ENCODE measurements at places on chromosomes 7 and 10.
A peak's percentile ranks its signal among the peaks of the same experiment; 100 is the strongest.

- no peak for DNase-seq
These were observed 152.0 kb downstream of the MACC1 start for GRCh38 chr7:20064974-20065862.

DNA sequence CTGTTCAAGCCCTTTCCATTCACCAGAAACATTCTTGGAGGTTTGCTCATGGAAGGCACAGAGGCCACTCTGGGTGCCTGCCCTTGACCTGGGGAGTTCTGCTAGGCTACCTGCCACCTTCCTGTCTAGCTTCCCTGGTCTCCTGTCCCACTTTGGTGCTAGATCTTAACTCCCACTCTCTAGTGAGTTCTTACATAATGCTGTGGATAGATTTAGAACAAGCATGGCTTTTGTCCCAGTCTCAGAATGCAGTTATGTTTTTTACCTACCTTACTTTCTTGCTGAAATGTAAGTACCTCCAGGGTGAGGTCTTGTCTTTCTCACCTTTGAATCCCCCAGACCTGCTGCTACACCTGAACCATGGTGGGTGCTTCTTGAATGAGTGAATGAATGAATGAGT, 1252.3 kb downstream of the TYW1 start:
- no peak for DNase-seq

DNA sequence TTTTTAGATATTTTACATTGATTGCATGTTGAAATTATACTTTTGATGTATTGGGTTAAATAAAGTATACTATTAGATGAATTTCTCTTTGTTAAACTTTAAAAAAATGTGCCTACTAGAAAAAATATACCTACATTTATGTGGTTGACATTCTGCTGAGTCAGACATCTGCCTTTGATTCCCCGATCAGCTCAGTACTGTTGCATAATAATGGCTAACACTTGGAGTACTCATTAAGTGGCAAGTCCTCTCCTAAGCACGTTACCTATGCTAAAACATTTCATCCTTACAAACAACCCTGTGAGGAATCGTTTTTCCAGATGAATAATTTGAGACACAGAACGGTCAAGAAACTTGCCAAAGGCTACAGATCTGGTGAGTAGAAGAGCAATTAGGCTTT, 14.0 kb upstream of the SEM1 start:
- DNase-seq = no peak

DNA sequence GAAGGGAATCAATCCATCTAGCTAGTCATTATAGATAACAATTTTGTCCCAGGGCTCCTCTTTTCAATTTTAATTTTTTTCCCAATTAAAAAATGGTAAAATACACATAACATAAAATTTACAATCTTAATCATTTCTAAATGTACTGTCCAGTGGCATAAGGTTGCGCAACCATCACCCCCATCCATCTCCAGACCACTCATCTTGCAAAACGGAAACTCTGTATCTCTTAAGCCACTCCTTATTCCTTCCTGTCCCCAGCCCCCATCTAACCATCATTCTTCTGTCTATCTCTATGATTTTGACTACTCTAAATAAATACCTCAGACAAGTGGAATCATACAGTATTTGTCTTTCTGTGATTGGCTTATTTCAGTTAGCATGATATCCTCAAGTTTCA, 46.1 kb upstream of the RAB18 start:
- no peak for DNase-seq

- no peak for DNase-seq
These were observed 750.7 kb upstream of the KCND2 start for GRCh38 chr7:119522263-119522662.

- DNase-seq = no peak
These were observed 44.7 kb downstream of the AVL9 start for GRCh38 chr7:32539919-32540531.

DNA sequence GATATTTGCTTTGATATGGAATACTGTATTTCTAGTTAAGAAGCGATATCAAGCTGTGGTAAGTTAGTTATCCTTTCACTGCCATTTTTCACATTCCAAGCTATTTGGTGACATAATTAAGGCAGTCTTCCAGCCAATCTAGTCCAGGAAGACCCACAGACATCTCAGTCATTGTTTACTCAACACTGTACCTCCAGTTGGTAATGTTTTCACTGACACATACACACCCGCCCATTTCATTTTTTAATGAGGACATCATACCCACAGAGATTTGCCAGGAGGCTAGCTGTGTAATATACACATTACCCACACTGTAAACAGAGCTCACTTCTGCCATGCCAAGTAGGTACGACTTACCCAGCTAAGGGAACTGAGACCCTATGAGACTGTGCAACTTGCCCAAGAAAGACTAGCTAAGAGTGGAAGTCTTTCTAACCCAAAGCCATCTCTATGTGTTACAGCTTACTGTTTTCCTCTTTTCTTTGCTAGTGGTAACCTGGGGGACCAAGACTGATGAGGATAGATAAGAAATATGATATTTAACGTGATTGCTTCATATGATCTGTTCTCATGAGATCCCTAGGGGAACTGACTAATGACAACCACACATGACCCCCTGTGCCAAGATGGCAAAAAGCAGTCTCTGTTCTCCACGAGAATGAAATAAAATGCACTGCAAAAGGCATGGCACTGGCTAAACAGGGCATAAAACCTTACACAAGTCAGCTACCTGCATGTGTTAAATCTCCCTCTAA, 179.0 kb downstream of the DGKI start:
- DNase-seq = no peak

- no peak for DNase-seq
These were observed 206.6 kb downstream of the LSM5 start for GRCh38 chr7:32283546-32283945.

GRCh38 chr10:6464862-6465430, 115.1 kb downstream of the PRKCQ start:
- DNase-seq = no peak

- DNase-seq = no peak
These were observed 9.8 kb upstream of the RAB18 start for GRCh38 chr10:27494116-27494805.

GRCh38 chr10:120420421-120420820, 36.6 kb upstream of the PLPP4 start:
- DNase-seq = no peak

GRCh38 chr10:21496343-21497176, 28.9 kb downstream of the SKIDA1 start:
- peak; percentile 58 for DNase-seq

- DNase-seq = no peak
These were observed 12.1 kb downstream of the SKIDA1 start for GRCh38 chr10:21513405-21513788.

GRCh38 chr7:48028938-48029337, at the start of gene SUN3:
Gene SUN3 (minus strand): TSS chr7:48029107. CDS start chr7:48028938, 169 bp downstream.
- DNase-seq = no peak

DNA sequence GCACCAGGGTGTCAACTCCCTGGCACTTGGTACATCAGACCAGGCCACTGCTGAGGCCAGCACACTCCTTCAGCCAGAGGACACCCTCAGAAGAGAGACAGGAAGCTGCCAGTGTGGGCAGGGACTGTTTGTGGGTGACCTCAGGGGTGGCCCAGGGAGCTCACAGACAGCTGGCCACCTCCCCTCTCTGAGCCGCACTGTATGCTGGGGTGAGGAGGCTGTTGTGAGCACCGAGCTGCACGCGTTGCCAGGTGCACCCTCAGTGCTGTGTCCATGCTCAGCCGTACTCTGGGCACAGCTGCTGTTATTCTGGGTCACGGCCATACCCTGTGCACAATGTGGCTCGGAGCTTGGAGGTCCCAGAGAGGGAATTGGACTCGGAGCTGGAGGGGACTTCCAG, 61.5 kb upstream of the NANOS1 start:
- no peak for DNase-seq

GRCh38 chr7:64733550-64734240, 60.5 kb upstream of the ZNF138 start:
- no peak for DNase-seq

DNA sequence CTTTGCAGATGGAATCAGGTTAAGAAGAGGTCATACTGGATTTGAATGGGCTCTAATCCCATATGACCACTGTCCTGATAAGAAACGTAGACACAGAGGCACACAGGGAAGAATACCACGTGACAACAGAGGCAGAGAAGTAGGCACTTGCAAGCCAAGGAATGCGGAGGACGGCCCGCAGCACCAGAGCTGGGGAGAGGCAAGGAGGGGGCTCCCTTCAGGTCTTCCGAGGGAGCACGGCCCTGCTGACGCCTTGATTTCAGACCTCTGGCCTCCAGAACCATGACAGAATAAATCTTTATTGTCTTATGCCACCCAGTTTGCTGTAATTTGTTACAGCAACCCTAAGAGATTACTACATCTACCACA, 44.7 kb upstream of the TMEM213 start:
- no peak for DNase-seq

DNA sequence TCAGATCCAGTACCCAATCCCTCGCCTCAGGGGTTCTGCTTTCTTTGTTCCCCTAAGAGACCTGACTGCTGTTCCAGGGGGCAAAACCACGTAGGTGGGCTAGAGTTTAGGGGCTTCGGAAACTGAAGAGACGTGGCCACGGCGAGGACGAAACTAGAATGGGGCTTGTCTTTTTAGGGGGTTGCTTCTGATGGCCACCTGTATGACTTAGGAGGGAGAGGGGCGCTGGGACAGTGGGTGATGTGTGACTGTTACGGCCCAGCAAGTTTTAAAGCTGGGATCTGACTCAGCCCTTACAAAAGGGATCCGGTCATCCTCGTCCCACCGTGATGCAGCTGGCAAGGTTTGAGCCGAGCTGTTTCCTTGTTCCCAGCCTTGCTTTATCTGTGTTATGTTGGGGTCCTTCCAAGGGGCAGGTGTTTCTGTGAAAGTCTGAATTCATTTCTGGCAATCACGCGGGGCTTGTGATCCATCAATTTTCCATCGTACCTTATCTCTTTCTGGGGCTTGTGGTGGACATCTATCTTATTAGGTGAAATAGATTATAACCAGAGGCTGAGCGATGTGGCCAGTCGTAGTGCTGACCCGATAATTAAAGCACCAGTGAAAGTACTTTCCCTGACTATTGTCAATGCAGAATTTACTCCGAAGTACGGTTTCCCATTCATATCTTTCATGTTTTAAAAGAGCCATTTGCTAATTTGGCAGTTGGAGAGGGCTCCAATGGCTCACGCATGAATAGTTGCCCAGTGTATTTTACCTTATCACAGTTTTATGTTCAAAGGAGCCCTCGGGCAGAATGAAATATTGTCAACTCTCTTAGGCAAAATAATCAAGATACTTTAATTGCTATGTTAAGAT, 830 bp downstream of the MET start:
- no peak for DNase-seq

GRCh38 chr10:112229096-112229495, 45.5 kb upstream of the GPAM start:
- no peak for DNase-seq

- no peak for DNase-seq
These were observed 997.3 kb downstream of the LRMDA start for GRCh38 chr10:76428551-76429367.

- DNase-seq = no peak
These were observed 105.8 kb downstream of the GRM8 start for GRCh38 chr7:127146746-127147536.

GRCh38 chr7:41401833-41402232, 301.1 kb downstream of the INHBA start:
- DNase-seq = no peak

DNA sequence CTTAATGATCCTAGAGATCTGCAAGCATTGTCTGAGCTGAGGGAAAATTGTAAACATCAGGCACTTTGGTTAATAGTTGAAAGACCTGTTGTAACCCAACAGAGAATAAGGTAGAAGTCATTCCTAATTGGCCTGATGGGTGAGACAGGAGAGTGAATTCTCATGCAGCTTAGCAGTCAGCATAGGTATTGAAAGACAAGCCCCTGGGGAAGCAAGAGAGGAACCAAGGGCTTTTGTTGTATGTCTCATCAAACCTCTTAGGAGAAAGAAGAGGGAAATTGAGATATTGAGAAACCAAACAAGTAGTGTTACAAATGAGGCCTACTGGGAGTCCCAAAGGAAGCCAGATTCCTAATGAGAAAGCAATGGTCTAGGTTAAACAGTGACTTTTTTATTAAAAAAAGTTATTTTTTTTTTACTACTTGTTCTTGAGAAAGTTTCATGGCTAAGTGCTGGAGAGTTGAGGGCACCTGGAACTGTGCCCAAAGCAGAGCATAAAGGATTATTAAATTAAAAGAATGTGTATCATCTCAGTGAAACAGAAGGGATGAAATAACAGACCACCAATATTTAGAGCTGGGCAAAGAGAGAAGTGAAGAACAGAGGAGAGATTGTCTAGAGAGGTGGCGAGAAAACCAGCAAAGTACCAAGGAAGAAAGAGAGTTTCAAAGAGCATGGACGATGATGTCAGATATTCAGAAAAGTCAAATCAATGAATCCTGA, 168.9 kb downstream of the CDK14 start:
- DNase-seq = no peak

GRCh38 chr10:5648494-5649457, 17.6 kb downstream of the ASB13 start:
- no peak for DNase-seq

GRCh38 chr10:71431239-71432100, 34.8 kb downstream of the CDH23 start:
- DNase-seq = no peak

DNA sequence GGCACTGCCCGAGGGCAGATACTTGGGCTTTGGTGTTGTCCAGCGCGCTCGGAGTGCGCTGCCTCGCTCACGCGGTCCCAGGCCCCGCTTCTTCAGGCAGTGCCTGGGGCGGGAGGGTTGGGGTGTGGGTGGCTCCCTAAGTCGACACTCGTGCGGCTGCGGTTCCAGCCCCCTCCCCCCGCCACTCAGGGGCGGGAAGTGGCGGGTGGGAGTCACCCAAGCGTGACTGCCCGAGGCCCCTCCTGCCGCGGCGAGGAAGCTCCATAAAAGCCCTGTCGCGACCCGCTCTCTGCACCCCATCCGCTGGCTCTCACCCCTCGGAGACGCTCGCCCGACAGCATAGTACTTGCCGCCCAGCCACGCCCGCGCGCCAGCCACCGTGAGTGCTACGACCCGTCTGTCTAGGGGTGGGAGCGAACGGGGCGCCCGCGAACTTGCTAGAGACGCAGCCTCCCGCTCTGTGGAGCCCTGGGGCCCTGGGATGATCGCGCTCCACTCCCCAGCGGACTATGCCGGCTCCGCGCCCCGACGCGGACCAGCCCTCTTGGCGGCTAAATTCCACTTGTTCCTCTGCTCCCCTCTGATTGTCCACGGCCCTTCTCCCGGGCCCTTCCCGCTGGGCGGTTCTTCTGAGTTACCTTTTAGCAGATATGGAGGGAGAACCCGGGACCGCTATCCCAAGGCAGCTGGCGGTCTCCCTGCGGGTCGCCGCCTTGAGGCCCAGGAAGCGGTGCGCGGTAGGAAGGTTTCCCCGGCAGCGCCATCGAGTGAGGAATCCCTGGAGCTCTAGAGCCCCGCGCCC, at the start of gene NPY:
Gene NPY, plus strand, starts transcription at position 294 of the 802 bp plus-strand sequence. CDS start 1,051 bp downstream, outside the sequence.
- peak; percentile 8 for DNase-seq

Data from activated CD4-positive, alpha-beta T cell treated with anti-CD3 and anti-CD28 coated beads for 4 hours (primary cell).